ENCODE measurements at places on chromosomes 7 and 10.

DNA sequence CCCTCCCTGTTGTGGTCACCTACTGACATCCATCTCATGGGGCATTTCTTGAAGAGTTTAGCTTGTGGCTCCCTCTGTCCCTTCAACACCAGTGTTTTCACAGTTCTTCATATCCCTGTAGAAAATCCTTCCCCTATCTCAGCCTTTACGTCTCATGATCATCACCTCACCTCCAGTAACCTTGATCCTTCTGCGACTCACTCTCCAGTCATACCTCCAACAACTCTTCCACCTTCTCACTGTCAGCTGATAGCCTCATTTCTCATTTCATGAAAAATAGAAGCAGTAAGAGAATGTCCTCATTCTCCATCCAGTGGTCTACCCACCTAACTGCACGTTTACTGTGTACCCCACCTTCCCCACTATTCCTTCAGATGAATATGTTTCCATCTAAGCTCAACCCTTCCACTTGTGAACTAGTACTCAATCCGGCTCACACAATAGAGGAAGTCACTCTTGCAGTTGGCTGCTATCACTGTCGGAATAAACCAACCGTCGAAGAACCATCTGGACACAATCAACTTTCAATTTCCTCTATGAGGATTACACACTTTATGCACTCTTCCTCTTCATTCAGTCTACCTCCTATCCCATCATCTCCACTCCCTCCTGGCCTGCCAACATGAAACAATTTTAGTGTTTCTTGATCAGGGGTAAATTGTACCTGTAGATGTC is 256.0 kb downstream of the AHR start:
- DNase-seq, result no peak

DNA sequence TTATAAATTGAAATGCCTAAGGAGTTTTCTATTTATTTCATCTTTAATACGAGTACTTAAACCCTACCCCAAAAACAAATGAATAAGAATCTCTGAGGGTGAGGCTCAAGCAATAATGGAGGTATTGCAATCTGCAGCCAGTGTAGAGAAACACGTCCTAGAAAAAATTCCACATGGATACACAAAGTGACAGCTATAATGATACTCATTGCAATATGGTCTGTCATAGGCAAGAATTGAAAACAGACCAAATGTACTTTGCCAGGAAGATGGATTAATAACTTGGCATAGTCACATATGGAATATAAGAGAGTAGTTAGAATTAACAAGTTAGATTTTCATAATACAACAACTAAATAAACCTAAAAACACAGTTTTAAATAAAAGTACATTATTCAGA is 440.1 kb upstream of the STEAP1 start:
- no peak for DNase-seq

DNA sequence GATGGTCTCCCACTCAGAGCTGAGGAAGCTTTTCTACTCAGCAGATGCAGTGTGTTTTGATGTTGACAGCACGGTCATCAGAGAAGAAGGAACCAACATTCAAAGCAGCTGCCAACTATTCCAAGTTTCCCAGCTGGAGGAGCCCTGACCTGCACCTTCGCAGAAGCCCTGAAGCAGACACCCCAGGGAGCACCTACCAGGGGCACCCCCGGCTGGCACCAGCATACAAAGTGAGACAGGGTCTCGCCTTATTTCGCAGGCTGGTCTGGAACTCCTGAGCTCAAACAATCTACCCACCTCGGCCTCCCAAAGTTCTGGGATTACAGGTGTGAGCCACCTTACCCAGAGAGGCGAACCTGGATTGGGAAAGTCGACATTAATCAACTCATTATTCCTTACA is 68.6 kb downstream of the KMT2C start:
- DNase-seq, result no peak

- no peak for DNase-seq
Measured at GRCh38 chr7:117152213-117153007, 170.4 kb downstream of the WNT2 start.

DNA sequence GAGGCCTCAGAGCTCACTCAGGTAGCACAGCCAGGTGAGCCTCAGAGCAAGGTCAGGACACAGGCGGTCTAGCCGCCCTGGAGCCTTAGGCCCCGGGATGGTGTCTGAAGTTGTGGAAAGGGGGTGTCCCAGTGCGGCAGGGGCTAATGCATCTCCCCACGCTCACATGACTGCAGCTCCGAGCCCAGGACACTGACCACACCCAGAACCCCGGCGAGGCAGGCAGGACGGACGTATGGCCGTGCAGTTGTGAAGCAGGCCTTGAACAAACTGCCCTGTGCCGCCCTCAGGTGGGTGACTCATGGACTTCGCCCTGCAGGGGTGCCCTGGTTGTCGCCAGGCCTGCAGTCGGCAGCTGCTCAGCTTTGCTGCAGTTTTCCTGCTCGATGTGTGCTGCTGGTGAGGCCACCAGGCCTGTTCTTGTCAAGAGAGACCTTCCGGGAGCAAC is 5.0 kb upstream of the PRKAR1B start:
- DNase-seq, result peak; percentile 65

- no peak for DNase-seq
Measured at GRCh38 chr7:100957832-100958421, 8.6 kb downstream of the MUC3A start.

GRCh38 chr7:102120666-102121195 is 165.9 kb upstream of the SH2B2 start:
- no peak for DNase-seq

DNA sequence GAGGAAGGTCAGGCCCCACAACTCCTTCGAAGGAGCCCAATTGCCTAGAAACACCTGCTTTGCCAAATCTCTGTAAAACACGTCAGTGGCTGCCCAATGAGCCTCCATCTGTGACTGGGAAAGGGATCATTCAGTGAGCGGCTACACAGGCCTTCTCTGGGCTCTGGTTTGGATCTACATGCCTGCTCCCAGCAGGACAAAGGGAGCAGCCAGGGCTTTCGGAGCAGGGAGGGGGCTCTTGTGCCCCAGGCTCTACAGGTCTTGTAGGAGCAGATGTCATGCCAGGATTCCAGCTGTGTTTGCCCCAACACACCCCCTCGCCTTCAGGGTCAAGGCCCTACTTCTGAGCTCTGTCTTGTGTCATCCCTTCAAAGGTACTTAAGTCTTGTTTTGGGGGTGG is 73.5 kb downstream of the CLEC2L start:
- no peak for DNase-seq

DNA sequence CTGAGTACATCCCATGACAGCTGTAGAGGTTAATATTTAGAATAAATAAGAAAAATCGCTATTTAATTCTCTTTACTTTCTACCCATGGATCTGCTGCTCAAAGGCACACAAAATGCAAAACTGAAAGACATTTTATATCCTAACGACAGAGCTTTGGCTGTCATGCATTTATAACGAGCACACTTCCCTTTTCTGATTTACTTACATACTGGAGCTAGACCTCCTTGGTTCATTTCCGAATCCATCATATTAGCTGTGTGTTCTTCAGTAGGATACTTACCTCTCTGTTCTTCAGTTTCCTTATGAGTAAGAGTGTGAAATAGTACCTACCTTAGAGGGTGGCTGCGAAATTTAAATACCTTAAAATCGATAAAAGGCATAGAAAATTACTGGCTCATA is 10.9 kb downstream of the CALCR start:
- no peak for DNase-seq

- DNase-seq, result no peak
Measured at GRCh38 chr7:999941-1000935, 17.3 kb downstream of the CYP2W1 start.

- DNase-seq, result no peak
Measured at GRCh38 chr7:76000566-76000965, 6.2 kb upstream of the TMEM120A start.

GRCh38 chr7:45088146-45088701 is 545 bp downstream of the NACAD start:
- no peak for DNase-seq

DNA sequence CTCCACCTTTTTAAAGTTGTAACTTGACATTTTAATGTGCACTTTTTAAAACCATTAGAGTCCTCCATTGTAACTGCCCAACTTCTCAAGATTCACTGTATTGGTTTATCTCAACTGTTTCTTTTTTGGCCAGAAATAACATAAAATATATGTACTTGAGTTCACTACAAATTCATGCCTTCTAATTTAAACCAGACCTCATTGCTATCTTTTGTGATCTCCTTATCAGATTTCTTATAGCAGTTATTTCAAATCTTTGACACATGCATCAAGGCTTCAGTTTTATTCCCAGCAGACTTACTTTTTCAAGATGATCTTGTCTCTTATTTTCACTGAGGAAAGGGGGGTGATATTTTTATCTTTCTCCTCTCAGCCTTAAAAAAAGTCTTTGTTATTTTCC is 154.3 kb downstream of the PHF14 start:
- DNase-seq, result no peak

GRCh38 chr10:34126371-34127151 is 688.5 kb downstream of the PARD3 start:
- DNase-seq, result no peak

GRCh38 chr7:65216469-65216868 is 157.2 kb upstream of the ZNF92 start:
- peak; percentile 70 for DNase-seq

GRCh38 chr7:96727534-96728088 is 18.0 kb upstream of the SEM1 start:
- no peak for DNase-seq

DNA sequence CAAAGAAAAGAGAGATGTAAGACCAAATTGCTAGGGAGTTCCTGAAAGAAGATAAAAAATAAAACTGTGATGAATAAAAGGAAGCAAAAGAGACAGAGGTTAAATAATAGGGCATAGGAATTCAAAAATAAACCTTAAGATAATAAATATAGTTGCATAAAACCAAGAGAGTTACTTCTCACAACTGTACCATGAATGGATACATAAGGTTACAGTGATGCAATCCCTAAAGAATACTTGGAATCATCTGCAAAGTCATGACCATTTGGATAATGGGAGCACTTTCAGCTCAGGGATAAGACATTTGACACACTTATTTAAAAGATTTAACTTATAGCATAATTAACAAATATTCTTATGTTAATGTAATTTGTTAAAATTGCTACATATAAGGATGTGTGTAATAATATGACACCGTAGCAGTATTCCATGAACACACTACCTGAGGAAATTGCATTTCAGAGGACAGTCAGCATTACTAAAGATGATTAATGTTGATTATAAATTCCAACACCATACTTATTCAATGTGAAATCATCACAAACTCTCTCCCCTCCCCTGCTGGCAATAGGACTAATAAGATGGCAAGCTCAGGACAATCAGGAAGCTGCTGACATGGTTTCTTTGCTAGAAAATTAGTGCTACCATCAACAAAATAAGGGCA is 202.1 kb upstream of the AKR1E2 start:
- no peak for DNase-seq

GRCh38 chr7:33667196-33667595 is 238.1 kb upstream of the BMPER start:
- no peak for DNase-seq

- no peak for DNase-seq
Measured at GRCh38 chr7:156058248-156058647, 246.0 kb upstream of the SHH start.

DNA sequence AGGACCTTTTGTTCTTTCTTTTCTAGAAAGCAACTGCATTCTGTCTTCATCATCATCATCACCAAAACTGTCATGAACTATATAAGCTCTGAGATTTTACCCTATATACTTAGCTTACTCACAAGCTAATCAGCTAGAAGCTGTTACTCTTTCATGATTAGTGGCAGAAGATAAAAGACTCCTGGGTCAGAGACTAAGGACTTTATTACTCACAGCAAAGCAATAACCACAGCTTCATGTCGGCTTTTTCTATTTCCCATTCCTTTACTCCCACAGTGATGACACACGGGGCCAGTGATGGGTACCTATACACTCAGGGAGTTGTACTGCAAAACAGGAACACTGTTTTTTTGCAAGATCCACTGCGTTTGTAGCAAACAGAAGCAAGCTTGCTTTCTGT is 8.4 kb upstream of the C10orf88 start:
- no peak for DNase-seq

- DNase-seq, result no peak
Measured at GRCh38 chr10:97549587-97550322, 22.8 kb upstream of the ANKRD2 start.

DNA sequence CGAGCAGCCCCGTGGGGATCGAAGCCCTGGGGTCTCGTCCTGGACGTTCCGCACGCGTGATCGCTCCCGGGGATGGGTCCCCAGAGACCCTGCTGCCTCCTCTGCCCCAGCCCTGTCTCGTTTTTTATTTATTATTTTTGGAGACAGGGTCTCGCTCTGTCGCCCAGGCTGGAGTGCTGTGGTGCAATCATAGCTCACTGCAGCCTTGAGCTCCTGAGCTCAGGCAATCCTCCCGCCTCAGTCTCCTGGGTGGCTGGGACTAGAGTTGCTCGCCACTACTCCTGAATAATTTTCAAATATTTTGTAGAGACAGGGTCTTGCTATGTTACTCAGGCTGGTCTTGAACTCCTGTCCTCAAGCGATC is 319 bp upstream of the STX1A start:
- DNase-seq, result no peak

- DNase-seq, result no peak
Measured at GRCh38 chr10:5443429-5443828, 31.1 kb downstream of the NET1 start.

DNA sequence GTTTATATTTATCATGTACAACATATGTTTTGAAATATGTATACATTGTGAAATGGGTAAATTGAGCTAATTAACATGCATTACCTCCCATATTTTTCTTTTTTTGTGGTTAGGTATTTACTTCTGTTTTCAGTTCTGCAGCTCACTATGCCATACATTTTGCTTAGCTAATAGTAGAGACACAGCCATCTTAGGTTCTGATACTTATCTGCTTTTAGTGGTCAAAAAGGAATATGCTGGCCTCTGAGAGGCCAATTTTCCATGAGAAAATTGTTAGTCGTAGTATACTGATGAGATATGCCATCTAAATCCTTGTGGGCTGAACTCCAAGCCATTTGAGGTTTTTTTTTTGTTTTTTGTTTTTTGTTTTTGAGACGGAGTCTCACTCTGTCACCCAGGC is 31.0 kb downstream of the SGPL1 start:
- DNase-seq, result no peak

GRCh38 chr10:75648854-75649253 is 217.4 kb downstream of the LRMDA start:
- DNase-seq, result no peak

DNA sequence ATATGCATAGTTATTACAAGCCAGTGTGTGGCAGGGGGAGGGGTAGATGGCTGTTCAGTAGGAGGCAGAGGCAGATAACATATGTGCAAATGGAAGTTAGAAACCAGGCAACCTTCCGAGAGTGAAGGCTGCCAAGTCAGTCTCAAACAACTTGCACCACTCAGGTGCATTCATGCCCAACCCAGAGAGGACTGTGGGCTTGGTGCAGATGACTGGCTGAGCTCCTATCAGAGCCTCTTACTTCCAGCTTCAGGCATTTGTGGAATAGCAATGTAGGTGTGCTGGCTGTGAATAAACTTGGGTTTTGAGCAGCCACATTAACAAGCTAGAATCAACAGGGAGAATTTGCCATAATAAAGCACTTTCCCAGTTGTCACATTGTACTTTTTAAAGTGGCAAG is 789.8 kb downstream of the PHTF2 start:
- DNase-seq, result no peak

DNA sequence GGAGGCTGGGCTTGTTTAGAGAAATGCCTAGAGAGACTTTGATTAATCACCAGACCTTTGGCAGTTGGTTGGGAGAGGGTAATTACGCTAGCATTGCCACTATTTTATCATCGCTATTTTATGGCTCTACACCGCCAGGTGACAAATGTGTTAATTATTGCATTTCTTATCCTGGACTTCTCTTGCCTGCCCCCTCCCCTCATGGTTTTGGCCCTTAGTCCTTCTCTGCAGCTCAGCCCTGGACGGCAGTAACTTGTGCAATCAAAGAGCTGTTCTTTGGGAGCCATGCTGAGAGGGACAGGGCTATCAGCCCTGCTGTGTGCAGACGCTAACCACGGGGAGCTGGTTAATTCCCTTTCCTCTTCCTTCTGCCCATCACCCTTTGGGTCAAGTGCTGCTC is 585.0 kb downstream of the AUTS2 start:
- DNase-seq, result no peak

Data from type B pancreatic cell (in vitro differentiated cells).